Esophagus muscularis mucosa (tissue), 4 donors: ENCODE measurements at places on chromosomes 2 and 18. TPM values are rescaled to one million over a fixed set of nuclear protein-coding genes. Genes with fewer than 3 reads are reported as not detected.

Gene LRRC30
- not detected for total RNA-seq

Gene GRHL1
- 2.3 TPM for total RNA-seq

Gene ICOS
- not detected for total RNA-seq

Gene NHEJ1
- total RNA-seq: 24.4 TPM

Gene TMEM178A
- total RNA-seq: 2.2 TPM

Gene B3GNT7
- 7.0 TPM for total RNA-seq

Gene ARHGAP25
- 9.3 TPM for total RNA-seq

Gene BBS5
- total RNA-seq: 6.6 TPM

Gene LYPD6B
- total RNA-seq: not detected

Gene TMEM237
- total RNA-seq: 17.0 TPM

Gene L3MBTL4
- 1.0 TPM for total RNA-seq

Gene EEF1B2
- total RNA-seq: 305 TPM

Gene SALL3
- total RNA-seq: not detected

Gene C18orf32
- 57.9 TPM for total RNA-seq

Gene GATA6
- 9.5 TPM for total RNA-seq

Gene ALPG
- total RNA-seq: not detected
